Epithelial cell of prostate (primary cell): ENCODE measurements at places on chromosomes 7 and 10.

GRCh38 chr7:102415685-102416225 is 17.6 kb upstream of the ORAI2 start:
- DNase-seq, result no peak

DNA sequence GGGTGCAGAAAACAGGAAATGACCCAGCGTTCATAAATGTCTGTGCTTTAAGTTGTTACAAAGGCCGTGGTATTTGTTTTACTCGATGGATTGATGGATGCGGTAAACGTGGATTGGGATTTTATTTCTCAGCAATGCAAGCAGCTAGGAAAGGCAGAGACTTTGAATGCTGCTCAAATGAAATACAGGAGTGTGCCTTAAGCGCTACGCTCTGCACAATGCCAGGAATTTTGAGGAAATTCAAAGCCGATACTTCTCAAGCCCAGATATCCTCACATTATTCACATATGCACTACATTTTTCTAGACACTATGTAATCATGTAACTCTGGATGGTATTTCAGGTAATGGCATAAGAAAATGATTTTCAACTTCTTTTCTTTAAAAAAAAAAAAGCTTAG is 514.3 kb upstream of the ADARB2 start:
- no peak for DNase-seq

DNA sequence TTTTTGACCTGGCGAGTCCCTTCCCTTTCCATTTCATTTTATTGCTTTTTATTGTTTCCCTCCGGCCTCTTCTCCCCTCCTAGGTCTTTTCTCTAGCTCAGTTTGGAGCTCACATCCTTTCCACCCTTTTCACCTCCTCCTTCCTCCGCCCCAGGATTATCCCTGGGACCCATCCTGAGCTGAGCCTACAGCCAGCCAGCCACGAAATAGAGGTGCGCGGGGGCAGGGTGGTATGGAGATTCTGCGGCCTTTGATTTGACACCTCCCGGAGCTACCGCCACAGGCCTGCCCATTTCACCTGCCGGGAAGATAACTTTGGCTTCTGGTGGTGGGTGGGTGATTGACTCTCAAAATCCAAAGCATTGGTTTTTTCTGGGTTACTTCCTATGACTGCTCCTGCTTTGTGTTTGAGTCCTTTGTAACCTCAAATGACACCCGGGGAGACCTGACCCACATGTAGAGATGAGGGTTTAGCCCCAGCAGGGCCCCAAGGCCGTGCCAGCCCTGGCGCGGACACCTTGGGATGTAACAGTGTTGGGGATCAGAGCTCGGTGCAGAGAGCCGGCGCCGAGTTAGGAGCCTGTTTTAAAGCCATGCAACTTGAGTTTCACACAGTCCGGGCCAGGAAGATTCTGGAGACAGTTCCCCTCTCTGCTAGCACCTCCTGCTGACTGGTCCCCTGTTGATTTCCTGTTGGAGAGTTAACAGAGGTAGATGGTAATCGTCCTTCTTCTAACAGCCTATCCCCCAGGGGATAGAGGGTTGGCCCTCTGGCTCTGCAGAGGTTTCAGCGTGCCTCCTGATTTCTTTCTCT is 1.5 kb downstream of the DUSP5 start:
- no peak for DNase-seq

DNA sequence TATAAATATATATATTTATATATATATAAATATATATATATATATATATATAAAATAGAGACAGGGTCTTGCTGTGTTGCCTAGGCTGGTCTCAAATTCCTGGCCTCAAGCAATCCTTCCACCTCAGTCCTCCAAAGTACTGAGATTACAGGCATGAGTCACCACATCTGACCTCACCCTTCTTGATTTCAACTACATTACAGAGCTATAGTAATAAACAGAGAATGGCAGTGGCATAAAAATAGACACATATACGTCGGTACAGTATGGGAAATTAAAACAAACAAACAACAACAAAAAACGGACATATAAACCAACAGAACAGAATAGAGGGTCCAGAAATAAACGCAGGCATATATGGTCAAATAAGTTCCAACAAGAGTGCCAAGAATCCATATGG is 77.6 kb upstream of the PPP1R3A start:
- DNase-seq, result no peak

GRCh38 chr7:108908456-108908855 is 338.8 kb downstream of the DNAJB9 start:
- DNase-seq, result no peak

- DNase-seq, result no peak
Measured at GRCh38 chr10:75228834-75229233, 6.9 kb downstream of the COMTD1 start.

- DNase-seq, result no peak
Measured at GRCh38 chr7:138625084-138625848, 75.9 kb downstream of the SVOPL start.

DNA sequence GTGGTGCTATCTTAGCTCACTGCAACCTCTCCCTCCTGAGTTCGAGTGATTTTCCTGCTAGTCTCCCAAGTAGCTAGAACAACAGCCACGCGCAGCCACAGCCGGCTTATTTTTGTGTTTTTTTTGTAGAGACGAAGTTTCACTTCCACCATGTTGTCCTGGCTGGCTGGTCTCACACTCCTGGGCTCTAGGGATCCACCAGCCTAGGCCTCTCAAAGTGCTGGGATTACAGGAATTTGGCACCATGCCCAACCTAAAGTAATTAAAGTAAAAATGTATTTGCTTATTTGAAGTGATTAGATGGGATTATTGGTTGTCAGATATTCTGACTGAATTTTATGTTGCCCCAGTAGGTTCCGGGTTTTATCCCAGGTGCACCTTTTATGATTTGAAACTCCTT is 22.7 kb downstream of the LUC7L2 start:
- DNase-seq, result no peak

DNA sequence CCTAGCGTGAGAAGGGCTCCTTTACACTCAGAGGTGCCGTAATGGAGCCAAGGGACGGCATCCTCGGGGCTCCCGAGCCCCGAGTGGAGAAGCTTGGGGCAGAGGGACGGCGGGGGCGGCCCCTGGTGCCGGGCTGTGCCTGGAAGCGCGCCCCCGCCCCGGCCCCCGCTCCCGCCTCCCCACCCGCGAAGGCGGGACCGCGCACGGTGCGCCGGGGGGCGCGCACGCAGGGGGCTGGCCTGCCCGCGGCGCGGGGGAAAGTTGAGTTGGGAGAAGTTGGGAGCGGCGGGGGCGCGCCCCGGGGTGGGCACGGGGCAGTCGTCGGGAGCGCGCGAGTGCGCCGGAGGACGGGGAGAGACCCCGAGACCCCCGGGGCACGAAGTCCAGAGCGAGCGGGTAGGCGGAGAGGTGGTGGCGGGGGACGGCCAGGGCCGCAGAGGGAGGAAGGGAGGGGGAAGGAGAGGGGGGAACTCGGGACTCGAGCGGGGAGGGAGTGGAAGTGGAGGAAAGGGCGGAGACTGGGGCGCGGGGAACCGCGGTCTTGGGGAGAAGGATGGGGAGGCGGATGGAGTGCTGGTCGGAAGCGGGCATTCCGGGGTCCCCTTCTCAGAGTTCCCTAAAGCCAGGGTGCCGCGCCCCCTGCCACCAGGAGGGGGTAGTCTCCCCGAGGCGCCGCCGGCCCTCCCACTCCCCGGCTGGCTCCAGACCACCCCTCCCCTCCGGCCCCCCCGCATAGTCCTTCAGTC is at the start of gene SLC4A2:
Gene SLC4A2 (plus strand): TSS at position 223 of the 746 bp plus-strand sequence. CDS start 2,399 bp downstream, outside the sequence.
- no peak for DNase-seq

DNA sequence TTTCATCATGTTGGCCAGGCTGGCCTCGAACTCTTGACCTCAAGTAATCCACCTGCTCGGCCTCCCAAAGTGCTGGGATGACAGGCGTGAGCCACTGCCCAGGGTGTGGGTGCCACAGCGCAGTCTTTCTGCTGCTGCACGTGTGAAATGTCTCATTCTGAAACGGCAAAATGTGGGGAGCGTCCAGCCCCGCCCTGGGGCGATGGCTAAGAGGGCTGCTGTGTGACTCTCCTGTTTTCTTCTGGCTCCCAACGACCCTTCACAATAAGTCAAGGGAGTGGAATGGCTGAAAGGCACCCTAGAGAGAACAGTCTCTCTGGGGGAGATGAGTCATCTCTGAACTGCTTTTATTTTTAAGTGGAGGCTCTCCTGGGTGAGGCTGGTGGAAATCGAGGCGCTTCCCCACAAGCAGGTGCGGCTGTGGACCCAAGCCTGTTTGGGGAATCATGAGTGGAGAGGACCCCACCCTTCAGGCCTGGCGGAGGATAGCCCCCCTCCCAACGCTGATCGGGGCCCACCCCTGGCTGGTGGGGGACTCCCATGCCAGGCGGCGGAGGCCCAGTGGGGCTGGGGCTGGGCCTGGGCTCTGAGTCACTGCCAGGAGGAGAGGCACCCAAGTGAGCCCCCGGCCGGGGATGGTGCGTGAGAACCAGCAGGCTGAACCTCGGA is 18.0 kb downstream of the ADAP1 start:
- DNase-seq, result no peak

DNA sequence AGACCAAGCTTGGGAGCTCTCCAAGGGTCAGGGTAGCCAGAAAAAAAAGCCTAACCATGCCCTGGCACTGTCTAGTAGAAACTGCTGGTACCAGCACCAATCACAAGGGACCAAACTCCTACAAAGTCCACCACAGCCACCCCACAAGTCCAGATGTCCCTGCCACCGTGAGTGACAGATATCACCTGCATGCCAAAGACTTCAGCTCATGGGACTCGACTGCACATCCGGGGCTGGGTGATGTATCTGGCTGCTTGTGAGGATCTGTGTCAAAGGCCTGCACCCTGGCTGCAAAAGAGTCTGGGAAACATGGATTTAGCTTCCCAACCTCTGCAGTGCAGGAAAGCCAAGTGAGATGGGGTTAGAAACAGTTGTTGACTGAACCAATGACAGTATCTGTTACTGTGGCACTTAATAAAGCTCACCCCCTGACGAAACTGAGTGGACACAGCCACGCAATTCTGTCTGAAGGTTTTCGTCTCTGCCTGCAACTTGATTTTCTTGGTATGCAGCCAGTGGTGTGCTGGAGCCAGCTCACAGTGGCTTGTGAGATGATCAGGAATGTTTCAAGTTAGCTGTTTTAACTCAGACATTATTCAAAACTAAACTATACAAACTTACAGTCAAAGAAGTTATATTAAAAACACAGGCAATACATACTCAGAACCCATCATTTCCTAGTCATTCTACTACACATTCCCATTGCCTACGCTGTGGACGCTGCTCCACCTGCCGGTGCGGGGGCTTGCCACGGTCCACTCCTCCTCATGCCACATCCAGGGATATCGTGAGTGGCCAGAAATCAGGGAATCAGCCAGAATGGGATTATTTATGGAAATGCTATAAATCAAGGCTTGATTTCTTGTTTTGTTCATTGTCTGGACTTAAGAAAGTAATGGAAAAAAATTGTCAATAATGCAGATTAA is 9.2 kb downstream of the ZNF488 start:
- no peak for DNase-seq

DNA sequence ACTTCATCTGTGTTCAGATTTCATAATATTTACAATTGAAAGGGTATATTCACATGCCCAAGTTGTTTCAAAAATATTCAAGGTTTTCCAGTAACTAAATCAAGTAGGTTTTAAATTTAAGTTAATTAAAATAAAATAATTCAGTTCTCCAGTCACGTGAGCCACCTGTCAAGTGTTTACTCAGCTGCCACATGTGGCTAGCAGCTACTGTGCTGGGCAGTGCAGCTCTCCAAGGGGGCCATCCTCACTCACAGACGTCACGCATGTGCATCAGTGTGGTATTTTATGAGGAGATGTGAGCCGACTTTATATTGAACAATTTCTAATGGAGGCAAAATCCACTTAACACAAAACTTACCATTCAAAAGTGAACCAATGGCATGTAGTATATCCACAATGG is 69.7 kb upstream of the CAMK2B start:
- DNase-seq, result no peak

GRCh38 chr10:61612009-61612408 is 50.7 kb upstream of the CABCOCO1 start:
- no peak for DNase-seq

GRCh38 chr7:129877146-129877792 is 75.5 kb downstream of the UBE2H start:
- no peak for DNase-seq

GRCh38 chr10:9024210-9024609 is 969.7 kb downstream of the GATA3 start:
- peak; percentile 12 for DNase-seq

- DNase-seq, result no peak
Measured at GRCh38 chr7:39539816-39540215, 26.4 kb upstream of the YAE1 start.

- DNase-seq, result no peak
Measured at GRCh38 chr7:45455662-45456061, 118.5 kb upstream of the ADCY1 start.

DNA sequence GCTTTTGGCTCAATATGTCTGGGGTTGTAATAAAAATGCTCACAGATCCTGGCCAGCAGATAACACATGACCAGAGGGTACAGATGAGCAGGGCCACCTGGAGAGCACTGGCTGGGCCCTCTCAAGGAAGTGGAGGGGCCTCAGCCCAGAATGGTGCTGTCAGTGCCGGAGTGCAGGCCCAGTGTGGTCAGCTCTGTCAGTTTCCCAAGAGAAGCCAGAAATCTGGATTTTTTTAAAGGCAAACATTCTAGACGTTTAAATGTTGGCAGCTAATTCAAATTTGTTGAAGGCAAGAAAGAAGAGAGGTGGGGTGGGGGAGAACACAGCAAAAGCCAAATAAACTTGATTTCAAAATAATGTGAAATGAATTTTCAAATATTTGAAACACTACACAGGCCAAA is 2.0 kb downstream of the C10orf105 start:
- no peak for DNase-seq

- no peak for DNase-seq
Measured at GRCh38 chr10:73937333-73938043, 26.6 kb downstream of the PLAU start.

- DNase-seq, result no peak
Measured at GRCh38 chr10:106917452-106918055, 247.0 kb downstream of the SORCS1 start.

- no peak for DNase-seq
Measured at GRCh38 chr7:142999793-143000192, 27.1 kb downstream of the OR9A2 start.

- DNase-seq, result no peak
Measured at GRCh38 chr7:132001146-132001545, 444.7 kb upstream of the PODXL start.

- no peak for DNase-seq
Measured at GRCh38 chr10:125157505-125157904, 2.9 kb downstream of the CTBP2 start.

- DNase-seq, result peak; percentile 20
Measured at GRCh38 chr7:158324397-158325360, 262.9 kb downstream of the PTPRN2 start.

DNA sequence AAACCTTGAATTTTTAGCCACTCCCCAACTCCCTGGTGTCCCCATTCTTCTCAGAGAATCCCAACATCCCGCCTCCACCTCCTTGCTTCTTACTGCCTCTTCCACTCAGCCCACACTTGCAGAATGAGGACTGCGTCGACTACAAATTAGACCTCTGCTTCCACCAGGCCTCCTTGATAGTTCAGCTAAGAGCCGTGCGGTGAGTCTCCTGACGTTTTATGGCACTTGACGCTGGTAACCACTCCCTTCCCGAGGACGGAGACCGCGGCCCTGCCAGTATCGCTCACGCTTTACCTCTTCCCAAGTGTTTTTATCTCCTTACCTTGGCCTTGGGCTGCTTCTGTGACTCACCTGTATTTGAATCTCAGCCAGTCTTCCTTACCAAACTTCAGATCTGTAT is 31.1 kb downstream of the RBM17 start:
- DNase-seq, result peak; percentile 73
